ENCODE measurements at places on chromosomes 4 and X.

DNA sequence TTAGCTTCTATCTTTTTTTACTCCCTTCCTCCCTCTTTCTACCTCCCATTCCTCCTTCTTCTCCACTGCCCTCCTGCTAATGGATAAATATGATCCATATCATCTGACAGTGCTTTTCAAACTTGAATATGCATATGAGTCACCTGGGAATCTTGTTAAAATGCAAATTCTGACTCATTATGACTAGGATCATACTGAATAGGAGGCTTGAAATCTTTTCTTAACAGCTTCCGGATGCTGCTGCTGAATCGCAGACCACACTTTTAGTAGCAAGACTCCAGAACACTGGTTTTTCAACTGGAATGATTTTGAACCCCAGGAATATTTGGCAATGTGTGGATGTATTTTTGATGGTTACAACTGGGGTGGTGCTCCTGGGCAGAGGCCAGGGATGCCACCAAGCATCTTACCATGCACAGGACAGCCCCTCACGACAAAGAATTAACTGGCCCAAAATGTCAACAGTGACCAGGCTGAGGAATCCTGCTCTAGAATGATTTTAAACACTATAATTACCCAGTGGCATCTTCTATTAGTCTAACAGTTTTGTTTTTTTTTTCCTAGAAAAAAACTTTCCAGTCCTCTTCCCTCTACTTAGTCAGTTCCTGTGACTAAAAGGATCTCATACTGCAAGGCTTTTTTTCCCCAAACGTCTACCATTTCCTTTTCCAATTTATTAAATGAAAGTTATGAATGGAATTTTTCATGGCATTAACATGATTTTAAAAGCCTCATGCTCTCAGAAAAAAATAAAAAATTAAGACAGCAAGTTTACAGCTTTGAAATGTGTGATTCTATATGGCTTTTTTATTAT lies 10.6 kb upstream of the PYURF start:
- no peak for DNase-seq

- DNase-seq, result no peak
Observed at GRCh38 chr4:83860200-83860599, 324.3 kb downstream of the GPAT3 start.

DNA sequence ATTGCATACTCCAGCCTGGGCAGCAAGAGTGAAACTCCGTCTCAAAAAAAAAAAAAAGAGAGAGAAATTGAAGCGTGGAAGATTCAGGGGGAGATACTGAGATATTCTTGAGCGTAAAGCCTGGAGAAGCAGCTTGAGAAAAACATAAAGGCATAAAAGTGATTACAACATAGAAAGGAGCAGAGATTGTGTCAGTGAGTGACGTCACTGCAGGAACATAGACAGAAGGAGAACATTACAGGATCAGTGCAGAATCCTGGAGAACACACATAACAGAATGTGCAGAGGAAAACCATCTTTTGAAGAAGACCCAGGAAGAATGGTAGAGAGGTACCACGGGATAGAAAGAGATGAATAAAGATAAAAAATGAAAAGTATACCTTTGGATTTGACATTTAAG lies 147.0 kb downstream of the APBB2 start:
- DNase-seq, result no peak

- DNase-seq, result no peak
Observed at GRCh38 chr4:145521282-145521681, 39.6 kb downstream of the SMAD1 start.

GRCh38 chr4:147879676-147880075 lies 147.8 kb downstream of the ARHGAP10 start:
- DNase-seq, result no peak

GRCh38 chr4:16802044-16802443 lies 96.4 kb downstream of the LDB2 start:
- no peak for DNase-seq

DNA sequence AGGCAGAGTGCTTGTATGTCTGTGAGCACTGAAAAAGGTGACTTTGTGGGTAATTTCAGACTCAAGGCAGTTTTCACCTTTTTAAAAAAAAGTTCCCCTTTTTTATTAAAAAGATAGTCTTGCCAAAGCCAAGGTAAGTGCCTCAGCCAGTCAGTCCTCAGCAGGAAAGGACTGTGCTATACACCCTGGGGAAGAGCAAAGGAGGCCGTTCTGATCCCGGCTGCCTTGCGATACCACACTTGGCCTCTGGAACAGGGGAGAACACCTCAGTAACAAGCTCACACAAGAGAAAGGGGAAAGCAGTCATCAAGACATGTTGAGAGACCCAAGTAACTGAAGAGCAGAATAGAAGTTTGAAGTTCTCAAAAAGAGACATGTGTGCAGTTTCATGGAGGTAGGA lies 541.7 kb downstream of the BCOR start:
- no peak for DNase-seq

GRCh38 chr4:151147000-151147399 lies 47.6 kb downstream of the RPS3A start:
- no peak for DNase-seq

- DNase-seq, result no peak
Observed at GRCh38 chrX:124230655-124231450, 101.6 kb upstream of the TEX13D start.

- DNase-seq, result no peak
Observed at GRCh38 chr4:4788573-4788972, 70.9 kb upstream of the MSX1 start.

- no peak for DNase-seq
Observed at GRCh38 chrX:50942471-50942870, 31.9 kb downstream of the BMP15 start.

- DNase-seq, result no peak
Observed at GRCh38 chrX:21565025-21565424, 93.1 kb downstream of the KLHL34 start.

DNA sequence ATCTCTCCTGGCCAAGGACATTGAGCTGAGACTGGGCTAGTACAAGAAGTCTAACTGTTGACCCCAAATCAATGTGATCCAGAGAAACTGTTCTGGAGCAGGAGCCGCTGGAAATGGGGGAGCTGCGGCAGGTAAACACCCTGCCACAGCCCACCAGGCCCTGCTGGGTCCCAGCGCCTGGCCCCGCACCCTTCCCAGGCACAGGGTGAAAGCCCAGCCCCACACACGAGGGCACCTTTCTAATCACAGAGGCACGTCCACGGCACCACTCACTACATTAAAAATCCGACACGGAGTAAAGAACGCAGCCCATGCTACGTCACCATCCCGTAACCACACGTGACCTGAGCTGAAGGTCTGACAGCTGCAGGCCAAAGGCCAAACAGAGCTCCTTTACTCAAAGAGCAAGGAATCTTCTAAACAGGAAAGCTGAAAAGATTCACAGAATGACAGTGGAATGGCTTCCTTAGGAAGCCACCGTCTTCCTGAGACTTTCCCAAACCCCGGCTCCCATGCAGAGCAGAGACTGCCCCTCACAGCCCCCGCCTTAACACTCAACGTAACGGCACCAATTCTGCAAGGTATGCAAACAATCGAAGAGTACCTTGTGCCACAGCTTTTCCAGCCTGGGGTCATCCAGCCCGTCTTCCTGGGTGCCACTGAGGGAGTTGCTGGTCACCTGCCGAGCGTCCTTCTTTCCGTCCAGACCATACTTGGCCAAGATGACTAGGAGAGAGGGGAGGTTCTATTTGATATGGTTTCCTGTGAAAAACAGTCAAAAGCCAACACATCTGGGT lies 12.6 kb downstream of the LRPAP1 start:
- DNase-seq, result no peak

- DNase-seq, result no peak
Observed at GRCh38 chr4:183229397-183229796, 90.7 kb downstream of the CLDN22 start.

DNA sequence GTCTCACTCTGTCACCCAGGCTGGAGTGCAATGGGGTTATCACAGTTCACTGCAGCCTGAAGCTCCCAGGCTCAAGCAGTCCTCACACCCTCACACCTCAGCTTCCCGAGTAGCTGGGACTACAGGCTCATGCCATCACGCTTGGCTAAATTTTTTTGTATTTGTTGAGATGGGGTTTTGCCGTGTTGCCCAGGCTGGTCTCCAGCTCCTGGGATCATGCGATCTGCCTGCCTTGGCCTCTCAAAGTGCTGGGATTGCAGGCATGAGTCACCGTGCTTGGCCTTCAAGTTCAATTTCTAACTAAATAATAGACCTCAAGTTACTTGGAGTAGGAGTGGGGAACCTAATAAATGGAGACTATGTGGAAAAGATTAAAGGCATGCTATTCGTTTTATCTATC lies 48.9 kb downstream of the MND1 start:
- DNase-seq, result no peak

DNA sequence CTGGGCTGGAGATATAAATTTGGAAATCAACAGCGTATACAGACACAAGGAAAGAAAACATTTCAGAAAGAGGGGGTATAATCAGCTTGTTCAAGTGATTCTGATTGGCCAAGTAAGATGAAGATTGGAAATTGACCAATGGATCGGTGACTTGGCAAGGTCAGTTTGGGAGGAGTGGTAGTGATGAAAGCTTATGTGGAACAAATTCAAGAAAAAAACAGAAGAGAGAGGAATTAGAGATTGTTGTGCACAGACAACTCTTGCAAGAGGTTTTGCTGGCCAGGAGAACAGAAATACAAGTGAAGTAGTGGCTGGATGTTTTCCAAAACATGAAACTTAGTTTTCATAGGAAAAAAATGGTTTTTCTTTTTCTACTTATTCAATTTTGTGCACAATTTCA lies 16.3 kb downstream of the CD38 start:
- DNase-seq, result no peak

DNA sequence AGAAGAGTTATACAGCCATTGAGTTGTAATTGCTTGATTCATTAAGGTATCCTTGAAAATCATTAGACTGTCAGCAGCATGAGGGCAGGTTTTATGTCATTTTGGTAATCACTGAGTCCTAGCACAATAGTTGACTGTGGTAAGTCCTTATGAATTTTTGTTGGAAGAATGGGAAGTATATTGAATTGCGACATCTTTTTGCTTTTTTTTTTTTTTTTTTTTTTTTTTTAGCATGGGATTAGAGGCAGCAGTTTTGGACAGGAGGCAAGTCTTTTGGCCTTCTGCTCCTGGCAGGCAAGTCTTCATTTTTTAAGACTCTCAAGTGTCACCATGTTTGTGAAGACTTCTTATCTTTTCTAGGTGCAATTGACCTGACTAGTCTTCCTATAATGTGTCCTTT lies 29.7 kb downstream of the PRRG1 start:
- DNase-seq, result no peak

GRCh38 chr4:89064848-89065247 lies 7.9 kb upstream of the FAM13A start:
- DNase-seq, result no peak

DNA sequence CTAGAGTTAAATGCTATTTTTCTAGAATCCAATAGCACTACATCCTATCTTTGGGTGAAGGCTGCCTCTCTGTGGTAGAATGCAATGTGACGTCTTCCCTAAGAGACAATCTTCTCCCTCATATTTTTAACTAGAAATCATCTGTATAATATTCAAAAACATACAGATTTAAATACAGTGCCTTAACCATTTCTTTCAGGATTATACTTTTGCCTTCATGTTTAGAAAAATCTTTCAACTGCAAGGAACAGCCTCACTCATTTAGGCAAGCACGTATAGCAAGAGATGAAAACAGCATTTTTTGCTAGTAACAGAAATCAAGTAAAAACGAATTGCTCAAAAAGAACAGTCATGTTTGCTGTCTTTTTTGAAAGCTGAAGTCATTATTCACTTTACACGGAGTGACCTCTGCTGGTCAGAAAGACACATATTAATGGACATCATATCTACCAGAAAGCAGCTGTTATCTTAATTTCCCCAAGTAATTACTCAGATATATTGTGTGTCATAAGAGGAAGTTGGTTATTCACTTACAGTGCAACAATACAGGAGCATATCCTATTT lies 422.3 kb downstream of the STPG2 start:
- DNase-seq, result no peak

DNA sequence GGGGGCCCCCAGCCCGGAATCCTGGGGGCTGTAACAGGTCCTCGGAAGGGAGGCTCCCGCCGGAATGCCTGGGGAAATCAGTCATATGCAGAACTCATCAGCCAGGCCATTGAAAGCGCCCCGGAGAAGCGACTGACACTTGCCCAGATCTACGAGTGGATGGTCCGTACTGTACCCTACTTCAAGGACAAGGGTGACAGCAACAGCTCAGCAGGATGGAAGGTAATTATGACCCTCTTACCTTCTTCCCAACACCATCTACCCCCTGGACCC lies 1.0 kb downstream of the FOXO4 start:
- DNase-seq, result no peak

- DNase-seq, result no peak
Observed at GRCh38 chr4:185283723-185284122, 74.3 kb downstream of the SNX25 start.

DNA sequence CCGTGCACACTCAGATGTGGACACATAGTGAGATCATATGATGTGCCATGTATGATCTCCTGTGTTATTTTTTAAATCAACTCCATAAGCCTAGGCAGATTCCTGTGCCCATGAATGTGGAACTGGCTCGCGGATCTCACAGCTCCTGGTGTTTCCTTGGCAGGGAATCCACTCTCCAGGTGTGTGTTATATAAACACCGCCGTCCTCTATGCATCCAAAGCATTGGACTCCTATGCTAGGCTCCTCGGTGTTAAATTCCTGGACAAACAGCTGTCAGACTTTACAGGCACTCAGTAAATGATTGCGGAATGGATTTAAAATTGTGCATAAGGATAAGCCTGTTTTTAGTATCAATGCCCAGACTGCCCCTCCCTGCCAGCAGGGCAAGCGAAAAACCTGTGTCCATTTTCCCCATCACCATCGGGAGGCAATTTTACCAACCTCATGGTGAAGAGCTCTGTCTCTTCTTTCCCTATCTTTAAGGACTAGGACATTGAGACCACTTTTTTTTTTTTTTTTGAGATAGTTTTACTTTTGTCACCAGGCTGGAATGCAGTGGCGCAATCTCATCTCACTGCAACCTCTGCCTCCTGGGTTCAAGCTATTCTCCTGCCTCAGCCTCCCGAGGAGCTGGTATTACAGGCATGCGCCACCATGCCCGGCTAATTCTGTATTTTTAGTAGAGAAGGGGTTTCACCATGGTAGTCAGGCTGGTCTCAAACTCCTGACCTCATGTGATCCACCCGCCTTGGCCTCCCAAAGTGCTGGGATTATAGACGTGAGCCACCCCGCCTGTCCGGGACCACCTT lies 23.6 kb upstream of the GPR78 start:
- no peak for DNase-seq

DNA sequence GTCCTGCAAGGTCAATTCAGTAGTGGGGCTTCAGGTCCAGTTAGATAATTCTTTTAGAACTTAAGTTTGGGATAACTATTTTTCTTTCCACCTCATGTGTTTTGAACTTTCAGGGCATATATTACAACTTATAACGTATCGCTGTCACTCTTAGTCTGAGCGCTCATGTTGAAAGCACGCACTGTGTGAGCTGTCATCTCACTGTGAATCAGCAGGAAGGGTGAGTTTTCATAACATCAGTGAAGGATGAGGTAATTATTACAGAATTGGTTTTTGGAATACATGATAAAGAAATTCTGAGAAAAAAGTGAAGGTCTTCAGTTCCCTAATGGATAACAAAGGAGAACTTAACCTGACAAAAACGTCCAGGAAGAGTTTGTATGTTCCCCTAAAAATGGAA lies 45.1 kb upstream of the SLC4A4 start:
- DNase-seq, result no peak

- no peak for DNase-seq
Observed at GRCh38 chrX:134469486-134469885, 9.5 kb downstream of the HPRT1 start.

- DNase-seq, result no peak
Observed at GRCh38 chrX:123854329-123854728, 5.5 kb upstream of the XIAP start.
